ENCODE measurements at places on chromosomes 4 and X. TPM values are rescaled to one million over a fixed set of nuclear protein-coding genes. Genes with fewer than 3 reads are reported as not detected.

- no peaks in the 10 kb centered on the region for H3K4me1 ChIP-seq
- H3K36me3 ChIP-seq = no peaks in the 10 kb centered on the region
- H3K4me3 ChIP-seq = no peak overlapping the region
- no peaks in the 10 kb centered on the region for H3K27me3 ChIP-seq
These were observed 481.8 kb downstream of the GRXCR1 start for GRCh38 chr4:43374216-43374751.

Gene SSX4B
- polyA plus RNA-seq = not detected

- no peak for DNase-seq
- no peaks in the 10 kb centered on the region for H3K27me3 ChIP-seq
- no peak overlapping the region for H3K4me3 ChIP-seq
- no peak overlapping the region for H3K27ac ChIP-seq
- H3K36me3 ChIP-seq = no peaks in the 10 kb centered on the region
These were observed 170.5 kb downstream of the CDS1 start for GRCh38 chr4:84753321-84753972.

Gene SSX2
- not detected for polyA plus RNA-seq

Gene ARAP2
- 29.1 TPM for polyA plus RNA-seq

GRCh38 chr4:156775813-156776212 is 195.8 kb downstream of the PDGFC start:
- H3K4me1 ChIP-seq = no peaks in the 10 kb centered on the region
- H3K4me3 ChIP-seq = no peak overlapping the region
- no peak overlapping the region for H3K27ac ChIP-seq

DNA sequence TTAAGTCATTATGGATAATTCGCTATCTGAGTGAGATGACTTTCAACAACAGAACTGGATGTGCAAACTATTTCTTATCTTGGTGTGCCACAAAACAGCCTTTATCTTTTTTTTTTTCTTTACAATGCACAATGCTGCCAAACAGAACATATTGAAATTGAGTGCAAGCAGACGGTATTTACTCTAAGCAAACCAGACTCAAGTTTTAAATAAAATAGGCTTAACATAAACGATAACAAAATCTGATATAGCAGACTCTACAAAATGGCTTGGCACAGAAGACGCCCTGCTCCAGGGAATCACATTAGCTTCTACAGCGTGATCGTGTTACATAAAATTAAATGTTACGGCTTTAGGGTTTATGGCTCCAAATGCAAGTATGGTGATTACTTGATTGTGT is 9.6 kb upstream of the STK32B start:
- no peak for DNase-seq
- no peak overlapping the region for H3K27ac ChIP-seq
- no peak overlapping the region for H3K4me3 ChIP-seq
- no peaks in the 10 kb centered on the region for H3K27me3 ChIP-seq

Gene RGN
- polyA plus RNA-seq = not detected

Gene KLF8
- 4.1 TPM for polyA plus RNA-seq

DNA sequence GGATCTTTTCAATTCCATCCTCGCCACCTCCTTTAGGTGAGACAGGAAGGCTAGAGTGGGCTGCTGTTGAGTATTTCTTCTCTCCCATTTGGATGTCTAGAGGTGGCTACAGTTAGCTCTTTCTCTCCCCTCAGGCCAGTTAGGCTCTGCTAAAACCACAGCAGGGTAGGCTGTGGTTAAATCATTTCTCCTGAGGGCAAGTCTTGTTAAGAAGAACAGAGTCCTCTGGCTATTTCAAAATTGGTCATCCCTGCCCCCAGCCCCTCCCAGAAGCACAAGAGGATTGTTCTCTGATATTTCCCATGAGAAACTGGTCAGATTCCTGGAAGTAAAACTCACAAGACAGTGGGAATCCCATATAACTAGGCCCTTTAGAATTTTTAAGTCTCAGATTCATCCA is 1359.5 kb downstream of the TECRL start:
- no peaks in the 10 kb centered on the region for H3K27me3 ChIP-seq
- no peaks in the 10 kb centered on the region for H3K4me1 ChIP-seq
- no peak for DNase-seq
- no peak overlapping the region for H3K27ac ChIP-seq
- no peaks in the 10 kb centered on the region for H3K36me3 ChIP-seq

Gene TRMT2B
- 60.8 TPM for polyA plus RNA-seq

Gene MXRA5
- not detected for polyA plus RNA-seq

Measured in CD4-positive, alpha-beta memory T cell (primary cell).